ENCODE measurements at places on chromosomes 11 and 22.

GRCh38 chr22:44890416-44891292, 119.2 kb downstream of the PHF21B start:
- H3K4me1 ChIP-seq = no peaks in the 10 kb centered on the region
- H3K27ac ChIP-seq = no peak overlapping the region
- no peaks in the 10 kb centered on the region for H3K27me3 ChIP-seq
- H3K4me3 ChIP-seq = no peak overlapping the region

DNA sequence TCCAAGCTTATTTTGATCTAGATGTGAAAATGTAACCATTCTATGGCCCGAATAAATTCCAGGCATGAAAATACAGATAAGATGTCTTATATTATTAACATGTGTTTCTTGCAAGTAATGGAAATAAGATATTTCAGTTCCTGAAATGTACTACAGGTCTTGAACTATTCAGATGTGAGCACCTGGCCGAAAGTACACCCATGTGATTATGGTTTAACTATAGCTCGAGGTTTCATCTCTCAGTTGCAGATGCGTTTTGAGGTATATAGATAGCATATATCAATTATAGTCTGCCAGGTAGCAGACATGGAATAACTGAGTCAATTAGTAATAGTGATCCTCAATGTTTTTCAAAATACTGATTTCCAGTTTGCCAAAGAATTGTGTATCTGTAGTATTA, 68.3 kb downstream of the DDIAS start:
- no peaks in the 10 kb centered on the region for H3K27me3 ChIP-seq
- H3K4me1 ChIP-seq = peaks cover 21% of the 10 kb centered on the region
- DNase-seq = no peak
- H3K36me3 ChIP-seq = no peaks in the 10 kb centered on the region

DNA sequence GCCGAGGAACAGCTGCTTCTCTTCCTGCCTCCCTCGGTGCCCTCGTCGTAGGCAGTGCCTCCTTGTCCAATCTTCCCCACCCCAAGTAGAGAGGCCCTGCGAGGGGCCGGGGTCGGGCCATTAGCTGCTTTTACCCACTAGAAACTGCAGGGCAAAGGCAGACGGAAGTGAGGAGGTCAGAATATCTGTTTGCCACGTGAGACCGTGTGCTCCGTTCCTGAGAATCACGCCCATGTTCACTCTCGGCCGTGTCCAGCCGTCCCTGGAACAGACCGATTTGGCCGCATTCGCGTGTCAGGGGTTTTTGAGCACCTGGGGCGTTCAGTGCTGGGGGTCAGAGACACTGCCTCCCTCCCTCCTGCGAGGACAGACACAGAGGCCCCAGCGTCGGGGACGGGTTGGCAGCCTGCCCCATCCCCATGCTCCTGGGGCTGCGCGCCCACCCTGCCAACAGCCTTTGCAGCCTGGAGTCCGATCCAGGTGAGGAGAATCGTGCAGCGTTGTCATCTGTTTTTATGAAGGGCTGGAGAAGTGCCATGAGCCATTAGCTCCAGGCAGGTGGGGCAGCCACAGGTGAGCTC, 982.2 kb downstream of the BRD1 start:
- no peaks in the 10 kb centered on the region for H3K4me1 ChIP-seq
- H3K27me3 ChIP-seq = no peaks in the 10 kb centered on the region
- H3K4me3 ChIP-seq = no peak overlapping the region
- no peak overlapping the region for H3K27ac ChIP-seq
- H3K36me3 ChIP-seq = no peaks in the 10 kb centered on the region

DNA sequence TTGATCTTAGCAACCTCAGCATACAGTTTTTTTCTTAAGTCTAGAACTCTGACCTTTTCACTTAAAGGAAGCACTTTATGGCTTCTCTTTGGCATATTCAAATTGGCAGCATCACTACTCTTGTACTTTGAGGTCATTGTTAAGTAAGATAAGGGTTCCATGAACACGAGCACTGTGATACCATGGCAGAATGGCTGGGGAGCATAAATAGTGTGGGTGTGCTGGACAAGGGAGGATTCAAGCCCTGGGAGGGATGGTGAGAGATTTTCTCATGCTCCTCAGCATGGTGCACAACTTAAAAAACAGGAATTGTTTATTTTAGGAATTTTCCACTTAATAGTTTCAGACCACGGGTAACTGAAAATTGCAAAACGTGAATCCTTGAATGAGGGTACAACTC, 111.4 kb downstream of the ATXN10 start:
- no peaks in the 10 kb centered on the region for H3K4me1 ChIP-seq
- no peak for DNase-seq
- no peaks in the 10 kb centered on the region for H3K36me3 ChIP-seq
- no peak overlapping the region for H3K4me3 ChIP-seq

DNA sequence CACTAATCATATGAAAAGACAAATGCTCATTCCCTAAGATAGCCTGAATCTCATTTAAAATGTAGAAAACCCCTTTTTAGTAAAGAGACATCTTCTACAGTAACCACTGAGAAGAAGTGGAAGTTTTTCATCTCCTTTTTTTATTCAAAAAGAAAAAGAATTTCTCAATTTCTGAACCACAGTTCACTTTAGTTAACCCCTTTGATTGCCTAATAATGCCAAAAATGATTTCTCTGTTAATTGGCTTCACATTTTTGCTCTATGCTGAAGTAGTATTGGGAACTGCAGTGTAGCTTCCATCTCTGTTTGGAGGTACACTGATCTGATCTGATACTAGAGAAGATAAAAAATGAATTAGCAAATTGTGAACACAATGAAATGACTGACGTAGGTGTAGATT, 58.3 kb downstream of the CD44 start:
- no peak for DNase-seq
- no peak overlapping the region for H3K4me3 ChIP-seq
- no peaks in the 10 kb centered on the region for H3K27me3 ChIP-seq
- no peak overlapping the region for H3K27ac ChIP-seq
- peaks cover 45% of the 10 kb centered on the region for H3K4me1 ChIP-seq

DNA sequence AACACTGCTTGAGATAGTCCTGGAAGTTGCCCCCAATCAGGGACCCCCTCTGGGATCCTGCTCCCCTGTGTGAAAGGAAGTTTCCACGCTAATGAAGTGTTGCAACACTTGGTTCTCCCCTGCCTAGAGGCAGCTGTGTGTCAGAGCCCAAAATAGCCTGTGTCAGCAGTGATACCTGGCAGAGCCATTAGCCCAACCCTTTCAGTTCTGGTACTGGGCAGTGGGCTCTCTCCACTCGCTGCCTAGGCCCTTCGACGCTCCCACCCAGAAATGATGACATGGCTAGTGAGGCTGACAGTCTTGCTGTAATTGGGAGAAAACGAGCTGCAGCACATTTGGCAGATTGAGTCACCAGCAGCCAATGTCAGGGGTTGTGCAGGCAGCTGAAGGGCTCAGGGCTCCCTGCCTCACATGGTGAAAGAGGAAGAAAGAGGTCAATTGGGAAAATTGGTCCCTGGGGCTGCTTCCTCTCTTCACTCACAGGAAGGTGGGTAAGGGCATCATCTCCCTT, 1.4 kb upstream of the NXF1 start:
- DNase-seq = no peak
- no peak overlapping the region for H3K4me3 ChIP-seq
- H3K27me3 ChIP-seq = no peaks in the 10 kb centered on the region
- no peak overlapping the region for H3K27ac ChIP-seq
- H3K4me1 ChIP-seq = peaks cover 22% of the 10 kb centered on the region

DNA sequence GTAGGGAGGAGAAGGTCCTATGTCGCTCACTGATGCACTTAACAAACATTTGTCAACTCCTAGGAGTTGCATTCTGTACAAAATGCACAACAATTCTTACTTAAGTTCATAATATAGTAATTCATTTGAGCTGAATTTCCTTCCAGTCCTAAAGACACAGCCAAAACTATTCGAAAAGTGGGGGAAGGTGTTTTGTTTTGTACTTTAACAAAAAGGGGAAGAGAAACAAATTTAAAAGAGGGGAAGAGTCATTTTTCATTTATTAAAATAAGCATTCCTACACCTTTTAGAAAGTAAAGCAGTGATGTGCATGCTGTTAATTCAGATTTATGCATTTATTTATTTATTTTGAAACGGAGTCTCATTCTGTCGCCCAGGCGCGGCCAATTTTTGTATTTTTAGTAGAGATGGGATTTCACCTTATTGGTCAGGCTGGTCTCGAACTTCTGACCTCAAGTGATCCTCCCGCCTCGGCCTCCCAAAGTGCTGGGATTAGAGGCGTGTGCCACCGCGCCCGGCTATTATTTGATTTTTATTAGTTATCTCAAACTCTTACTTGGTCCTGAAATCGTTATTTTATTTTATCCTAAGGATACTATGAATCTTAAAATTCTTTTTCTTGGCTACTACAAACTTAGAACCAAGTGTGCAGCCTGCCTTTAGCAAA, 1.1 kb upstream of the FANCF start:
- H3K4me1 ChIP-seq = peaks cover 28% of the 10 kb centered on the region
- no peaks in the 10 kb centered on the region for H3K36me3 ChIP-seq
- no peak for DNase-seq
- H3K27me3 ChIP-seq = no peaks in the 10 kb centered on the region

- no peaks in the 10 kb centered on the region for H3K27me3 ChIP-seq
- no peak overlapping the region for H3K4me3 ChIP-seq
- no peaks in the 10 kb centered on the region for H3K36me3 ChIP-seq
Measured at GRCh38 chr11:71307811-71308645, 55.7 kb upstream of the SHANK2 start.

- H3K27ac ChIP-seq = no peak overlapping the region
- H3K27me3 ChIP-seq = no peaks in the 10 kb centered on the region
- H3K36me3 ChIP-seq = no peaks in the 10 kb centered on the region
- no peak for DNase-seq
- H3K4me3 ChIP-seq = no peak overlapping the region
- H3K4me1 ChIP-seq = no peaks in the 10 kb centered on the region
Measured at GRCh38 chr11:19366992-19367709, 126.4 kb upstream of the E2F8 start.

- H3K27me3 ChIP-seq = no peaks in the 10 kb centered on the region
- H3K36me3 ChIP-seq = no peaks in the 10 kb centered on the region
- peaks cover 24% of the 10 kb centered on the region for H3K4me1 ChIP-seq
- H3K4me3 ChIP-seq = no peak overlapping the region
Measured at GRCh38 chr11:35036639-35037038, 102.3 kb upstream of the CD44 start.

GRCh38 chr11:72111300-72112142, 974 bp downstream of the ANAPC15 start:
- peaks cover 6% of the 10 kb centered on the region for H3K36me3 ChIP-seq
- peak overlapping the region; percentile 71 for H3K4me3 ChIP-seq
- peaks cover 16% of the 10 kb centered on the region for H3K4me1 ChIP-seq

DNA sequence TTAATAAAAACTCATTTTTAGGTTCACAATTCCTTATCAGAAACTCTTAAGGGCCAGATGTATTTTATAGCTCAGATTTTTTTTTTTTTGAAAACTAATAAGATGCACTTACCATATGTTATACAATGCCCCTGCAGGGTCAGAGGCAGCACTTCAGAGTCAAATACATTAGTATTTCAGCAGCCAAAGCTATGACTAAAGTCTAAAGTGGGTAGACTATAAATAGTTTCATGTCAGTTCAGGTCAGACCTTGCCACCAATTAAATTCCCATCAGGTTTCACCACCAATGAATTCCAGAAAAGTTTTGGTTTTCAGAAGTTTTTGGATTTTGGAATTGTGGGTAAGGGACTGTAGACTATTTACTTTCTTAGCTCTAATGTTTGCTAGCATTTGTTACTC, 75.9 kb downstream of the FAM83F start:
- no peak for DNase-seq
- H3K4me3 ChIP-seq = no peak overlapping the region
- H3K27me3 ChIP-seq = no peaks in the 10 kb centered on the region
- peaks cover 44% of the 10 kb centered on the region for H3K4me1 ChIP-seq
- H3K36me3 ChIP-seq = no peaks in the 10 kb centered on the region
- H3K27ac ChIP-seq = no peak overlapping the region

DNA sequence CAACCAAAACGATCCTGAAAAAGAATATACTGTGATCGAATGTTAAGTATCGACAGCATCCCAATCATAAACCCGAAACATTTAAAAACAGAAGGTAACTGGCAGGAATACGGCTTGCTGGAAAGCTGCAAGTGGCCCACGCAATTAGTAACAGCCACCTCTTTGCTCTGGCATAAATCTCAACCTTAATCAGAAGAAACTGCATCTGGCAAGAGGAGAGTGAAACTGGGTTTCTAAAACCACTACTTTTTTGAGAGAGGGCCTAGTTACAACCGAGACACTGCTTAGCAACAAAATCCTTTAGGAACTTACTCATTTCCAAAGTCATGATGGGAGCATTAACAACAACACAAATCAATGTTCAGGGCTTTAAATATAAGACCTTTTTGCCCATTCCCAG, 7.9 kb downstream of the NCAPD3 start:
- no peaks in the 10 kb centered on the region for H3K27me3 ChIP-seq
- H3K27ac ChIP-seq = no peak overlapping the region
- H3K36me3 ChIP-seq = no peaks in the 10 kb centered on the region
- H3K4me1 ChIP-seq = no peaks in the 10 kb centered on the region

DNA sequence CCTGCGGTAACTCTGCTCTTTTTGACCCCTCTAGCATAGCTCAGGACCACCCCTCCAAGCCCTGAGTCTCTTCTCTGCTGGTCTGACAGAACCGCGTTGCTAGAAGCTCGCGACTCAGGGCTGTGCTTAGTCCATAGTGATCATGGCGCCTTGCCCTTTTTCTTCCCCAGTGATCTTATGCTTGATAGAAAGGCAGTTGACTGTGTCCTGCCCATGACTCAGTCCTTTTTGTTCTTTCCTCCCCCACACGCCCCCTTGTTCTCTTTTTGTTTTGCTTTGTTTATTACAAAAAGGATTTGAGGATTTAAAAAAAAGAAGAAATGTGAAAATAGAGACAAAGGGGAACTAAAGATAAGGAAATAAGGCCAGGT, 17.5 kb downstream of the IL17RA start:
- no peaks in the 10 kb centered on the region for H3K27me3 ChIP-seq
- H3K4me1 ChIP-seq = peaks cover 85% of the 10 kb centered on the region
- H3K27ac ChIP-seq = no peak overlapping the region
- peaks cover 66% of the 10 kb centered on the region for H3K36me3 ChIP-seq
- H3K4me3 ChIP-seq = no peak overlapping the region

GRCh38 chr11:1796413-1797011, 32.8 kb upstream of the CTSD start:
- H3K27me3 ChIP-seq = no peaks in the 10 kb centered on the region
- H3K4me1 ChIP-seq = no peaks in the 10 kb centered on the region
- DNase-seq = no peak
- H3K36me3 ChIP-seq = no peaks in the 10 kb centered on the region

DNA sequence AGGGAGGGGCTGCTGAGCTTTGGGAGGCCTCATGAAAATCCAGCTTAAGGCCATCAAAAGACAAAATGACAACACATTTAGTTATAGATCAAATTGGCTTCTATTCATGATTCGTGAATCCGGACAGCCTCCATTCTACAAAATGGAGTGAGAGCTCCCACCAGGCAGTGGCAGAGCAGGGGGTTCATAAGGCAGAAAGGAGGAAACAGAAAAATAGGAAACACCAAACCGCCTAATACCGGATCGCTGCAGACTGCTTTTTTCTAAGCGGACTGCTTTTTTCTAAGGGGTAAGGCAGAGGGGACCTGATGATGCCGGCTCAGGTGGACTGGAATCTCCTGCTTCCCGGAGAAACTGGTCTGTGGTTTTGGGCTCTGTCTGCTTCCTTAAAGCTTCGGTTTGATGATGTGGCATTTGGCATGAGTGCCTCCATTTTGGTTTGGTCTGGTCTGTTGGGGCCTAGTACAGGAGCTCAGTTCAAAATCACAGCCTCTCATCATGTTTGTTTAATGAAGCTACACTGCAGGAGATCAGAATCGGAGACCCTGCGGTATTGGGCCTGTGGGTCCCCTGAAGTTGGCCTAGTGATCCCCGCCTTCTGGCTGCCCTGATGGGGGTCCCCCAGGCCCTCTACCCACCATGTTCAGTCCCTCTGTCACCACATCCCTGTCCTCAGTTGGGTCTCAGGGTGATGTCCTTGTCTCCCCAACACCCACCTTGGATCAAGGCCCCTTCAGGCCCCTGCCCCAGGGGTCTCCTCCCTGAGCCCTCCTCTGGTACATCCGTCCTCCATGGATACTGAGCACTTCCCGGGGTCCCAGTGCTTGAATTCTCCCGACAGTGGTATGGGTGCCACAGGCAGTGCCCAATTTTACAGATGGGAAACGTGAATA, 1.2 kb downstream of the ALDH3B1 start:
- H3K27me3 ChIP-seq = no peaks in the 10 kb centered on the region
- H3K4me1 ChIP-seq = no peaks in the 10 kb centered on the region
